ENCODE measurements at places on chromosomes 5 and 9.

- no peak for DNase-seq
Observed at GRCh38 chr5:94972268-94972667, 312.6 kb downstream of the MCTP1 start.

- no peak for DNase-seq
Observed at GRCh38 chr9:69476797-69477196, 151.8 kb downstream of the ENTREP1 start.

- DNase-seq = peak; percentile 36
Observed at GRCh38 chr5:100900142-100900795, 2.8 kb downstream of the ST8SIA4 start.

DNA sequence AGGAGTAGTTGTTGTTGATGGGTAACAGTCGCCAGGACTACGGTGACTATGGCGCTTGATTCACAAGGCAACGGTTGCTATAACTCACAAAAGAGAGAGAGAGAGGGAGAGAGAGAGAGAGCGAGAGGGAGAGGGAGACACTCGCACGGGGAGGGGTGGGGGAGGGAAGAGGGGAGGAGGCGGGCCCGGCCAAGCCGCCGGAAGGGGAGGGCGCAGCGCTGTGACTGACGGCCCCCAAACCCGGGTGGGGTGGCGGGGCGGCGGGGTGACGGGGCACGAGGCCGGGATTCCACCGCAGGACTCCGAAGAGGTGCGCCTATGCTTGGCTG lies at the start of gene RFX3:
TSS of gene RFX3 (minus strand) at position 166 of the 329 bp plus-strand sequence. CDS start 130,413 bp downstream, outside the sequence.
- peak; percentile 87 for DNase-seq

GRCh38 chr5:9388941-9389674 lies 156.8 kb downstream of the SEMA5A start:
- no peak for DNase-seq

- DNase-seq = no peak
Observed at GRCh38 chr5:151703227-151703626, 16.5 kb upstream of the SPARC start.

- no peak for DNase-seq
Observed at GRCh38 chr5:149143470-149143869, 2.2 kb downstream of the ABLIM3 start.

DNA sequence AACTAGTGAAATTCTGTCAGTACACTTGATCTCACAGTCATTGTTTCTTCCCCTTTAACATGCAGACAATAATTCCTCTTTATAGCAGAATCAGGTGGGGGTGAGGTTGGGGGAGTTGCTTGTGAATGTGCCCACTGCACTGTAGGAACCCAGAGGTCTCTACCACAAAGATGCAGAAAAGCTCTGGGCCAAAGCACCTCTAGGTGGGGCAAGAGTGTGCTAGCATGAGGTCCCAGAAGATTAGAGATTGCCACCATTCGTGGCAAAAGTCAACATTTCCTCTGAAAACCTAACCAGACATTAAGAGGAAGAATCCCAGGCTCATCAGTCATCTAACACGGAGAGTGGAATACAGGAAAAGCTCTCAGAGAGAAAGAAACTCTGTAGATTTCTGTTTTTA lies 74.5 kb downstream of the PTCD2 start:
- DNase-seq = no peak

DNA sequence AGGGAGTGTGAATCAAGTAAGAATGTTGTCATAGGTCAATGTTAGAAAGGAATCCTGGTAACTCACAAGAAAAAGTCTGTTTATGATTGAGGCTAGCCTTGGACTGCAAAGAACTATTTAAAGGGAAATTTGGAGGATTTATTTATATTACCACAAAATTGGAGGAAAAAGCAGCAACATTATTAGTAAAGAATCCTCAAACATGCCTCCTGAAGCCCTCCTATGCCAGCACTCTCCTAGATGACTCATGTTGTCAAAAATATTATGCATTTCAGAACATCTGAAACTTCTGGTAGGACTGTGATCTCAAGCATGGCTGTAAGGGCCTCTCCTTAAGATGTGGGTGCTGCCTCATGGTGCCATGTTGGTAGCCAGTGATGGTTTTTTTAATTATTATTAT lies 628.5 kb downstream of the CHSY3 start:
- no peak for DNase-seq

DNA sequence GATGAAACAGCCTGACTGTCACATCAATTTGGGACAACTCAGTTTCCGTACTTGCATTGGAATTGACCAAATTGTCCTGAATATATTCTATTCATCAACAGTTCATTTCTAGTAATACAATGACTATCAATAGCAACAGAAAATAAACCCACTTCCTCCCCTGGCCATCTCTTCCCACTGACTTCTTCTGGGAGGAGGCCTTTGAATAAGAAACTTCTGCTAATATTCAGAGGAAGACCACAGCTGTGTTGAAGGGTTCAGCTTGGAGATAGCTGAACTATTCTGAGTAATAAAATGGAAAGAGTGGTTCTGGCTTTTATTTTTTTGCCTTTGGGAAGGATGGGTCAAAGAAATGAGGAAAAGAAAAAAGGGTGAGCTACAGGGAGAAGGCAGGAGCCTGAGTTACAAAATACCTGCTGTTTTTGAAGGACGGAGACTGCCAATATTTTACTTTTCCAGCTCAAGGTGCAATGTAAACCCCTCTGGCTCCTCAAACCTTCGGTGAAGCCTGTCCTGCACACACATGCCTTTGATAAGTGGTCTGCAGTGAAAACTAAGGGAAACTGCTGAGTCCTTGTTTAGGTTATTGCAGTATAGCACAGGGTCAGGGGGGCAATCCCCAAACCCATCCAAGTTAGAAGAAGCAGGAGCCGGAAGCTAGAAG lies 29.9 kb downstream of the FYB1 start:
- DNase-seq = no peak
